Activated CD4-positive, alpha-beta T cell treated with anti-CD3 and anti-CD28 coated beads, Interleukin-2, amount 10 ng/mL, durations not matched to agents 7 days and 5 days (primary cell): ENCODE measurements at places on chromosomes 4 and X.
A peak's percentile ranks its signal among the peaks of the same experiment; 100 is the strongest.

DNA sequence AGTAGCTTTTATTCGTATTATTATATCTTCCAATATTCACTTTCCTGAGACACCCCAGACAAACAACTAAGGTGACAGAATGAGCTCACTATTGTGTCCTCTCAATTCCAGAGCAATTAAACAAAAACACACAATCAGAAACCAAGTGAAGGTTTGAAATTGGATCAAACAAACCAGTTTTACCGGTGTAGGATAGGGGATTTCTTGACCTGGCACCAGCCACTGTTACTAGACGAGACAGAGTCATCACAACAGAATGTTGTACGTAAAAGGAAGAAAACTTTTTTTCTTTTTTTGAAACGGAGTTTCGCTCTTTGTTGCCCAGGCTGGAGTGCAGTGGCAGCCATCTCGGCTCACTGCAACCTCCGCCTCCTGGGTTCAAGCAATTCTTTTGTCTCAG is 43.7 kb downstream of the LDOC1 start:
- no peak for DNase-seq

DNA sequence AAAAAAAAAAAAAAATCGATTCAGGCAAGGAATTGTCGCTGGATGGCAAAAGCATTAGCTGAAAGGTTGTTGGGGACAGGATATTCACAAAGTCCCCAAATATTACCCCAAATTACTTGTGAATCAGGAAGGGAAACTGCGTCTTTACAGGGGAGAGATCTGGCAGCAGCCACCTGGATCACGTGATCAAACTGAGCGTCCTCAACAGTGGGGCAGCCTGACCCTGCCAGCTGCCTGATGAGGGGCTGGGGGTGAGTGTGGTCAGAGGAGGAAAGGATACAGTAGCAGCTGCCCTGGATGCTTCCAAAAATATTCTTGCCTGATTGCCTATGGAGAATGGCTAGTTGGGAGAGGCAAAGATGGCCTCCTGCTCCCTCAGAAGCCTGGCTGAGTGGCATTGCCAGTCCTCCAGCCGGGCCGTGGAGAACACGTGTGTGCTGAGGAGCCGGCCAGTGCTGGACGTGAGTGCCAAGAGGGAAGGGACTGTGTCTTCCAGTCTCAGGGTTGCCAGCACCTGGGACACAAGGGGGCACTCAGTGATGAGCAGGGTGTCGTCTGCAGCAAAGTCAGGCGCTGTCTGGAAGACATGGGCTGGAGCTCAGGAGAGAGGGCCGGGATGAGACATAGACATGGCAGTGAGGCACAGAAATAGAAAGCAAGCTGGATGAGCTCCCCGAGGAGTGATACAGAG is 3.0 kb upstream of the LAGE3 start:
- no peak for DNase-seq

GRCh38 chr4:118224243-118224829 is 128.5 kb downstream of the PRSS12 start:
- peak; percentile 6 for DNase-seq

DNA sequence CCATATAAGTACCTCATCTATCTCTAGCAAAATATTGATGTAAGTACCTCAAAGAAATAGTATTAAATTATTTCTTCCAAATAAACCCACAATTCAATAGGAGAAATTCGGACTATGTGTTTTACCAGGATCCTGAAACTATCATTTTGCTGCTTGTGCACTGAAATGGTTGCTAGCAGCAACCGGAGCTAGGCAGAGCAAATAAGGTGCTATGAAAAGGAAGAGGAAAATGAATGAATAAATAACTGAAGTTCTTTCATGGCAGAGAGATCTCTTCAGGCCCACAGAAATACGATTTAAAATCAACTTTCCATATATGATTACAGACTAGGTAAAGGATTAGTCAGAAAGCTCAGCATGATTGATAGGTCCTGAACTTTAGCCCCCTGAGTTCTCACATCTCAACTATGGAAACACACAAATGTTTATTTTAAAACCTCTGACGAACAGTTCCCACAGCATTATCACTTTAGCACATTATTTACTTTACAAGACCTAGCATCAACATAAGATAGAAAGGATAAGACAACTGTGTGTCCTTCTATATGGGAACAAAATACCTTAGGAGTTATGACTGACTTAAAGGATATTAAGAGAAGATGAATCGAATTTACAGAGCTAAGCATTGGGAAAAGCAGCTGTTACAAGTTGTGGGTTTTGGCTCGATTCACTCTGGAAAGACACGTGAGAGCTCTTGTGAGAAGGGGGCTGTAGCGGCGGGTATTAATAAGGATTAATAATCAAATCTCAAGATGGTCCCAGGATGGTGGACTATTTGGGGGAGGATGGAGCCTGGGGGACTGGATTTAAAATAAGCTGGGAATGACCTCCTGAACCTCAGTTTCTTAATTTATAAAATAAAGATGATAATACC is 104.3 kb downstream of the CORIN start:
- DNase-seq, result no peak

GRCh38 chrX:40952855-40953254 is 132.4 kb upstream of the USP9X start:
- DNase-seq, result peak; percentile 35

- no peak for DNase-seq
These were observed 58.2 kb downstream of the DCX start for GRCh38 chrX:111353793-111354192.

DNA sequence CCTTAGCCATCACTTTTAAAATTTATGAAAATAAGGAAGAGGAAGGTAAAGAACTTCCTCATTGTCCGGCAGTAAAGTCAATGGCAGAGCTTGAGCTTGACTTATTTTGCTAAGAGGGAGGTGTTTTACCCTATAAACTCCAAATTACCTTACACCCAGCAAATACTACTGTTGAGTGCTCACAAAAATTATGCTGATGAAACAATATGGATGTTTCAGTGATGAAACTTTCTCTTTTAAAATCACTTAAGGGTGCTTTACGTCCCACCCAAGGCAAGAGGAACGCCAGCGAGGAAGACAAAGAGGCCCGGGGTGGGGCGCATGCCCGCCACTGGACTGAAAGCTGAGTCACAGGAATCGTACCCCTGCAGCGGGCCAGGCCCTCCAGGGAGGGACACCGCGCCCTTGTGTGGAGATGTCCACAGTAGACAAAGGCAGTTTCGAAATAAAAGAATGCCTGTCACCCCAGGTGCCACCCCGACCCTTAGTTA is 560 bp upstream of the TMSB4X start:
- DNase-seq, result peak; percentile 53

- no peak for DNase-seq
These were observed 1630.3 kb downstream of the RPA4 start for GRCh38 chrX:98514032-98514431.

DNA sequence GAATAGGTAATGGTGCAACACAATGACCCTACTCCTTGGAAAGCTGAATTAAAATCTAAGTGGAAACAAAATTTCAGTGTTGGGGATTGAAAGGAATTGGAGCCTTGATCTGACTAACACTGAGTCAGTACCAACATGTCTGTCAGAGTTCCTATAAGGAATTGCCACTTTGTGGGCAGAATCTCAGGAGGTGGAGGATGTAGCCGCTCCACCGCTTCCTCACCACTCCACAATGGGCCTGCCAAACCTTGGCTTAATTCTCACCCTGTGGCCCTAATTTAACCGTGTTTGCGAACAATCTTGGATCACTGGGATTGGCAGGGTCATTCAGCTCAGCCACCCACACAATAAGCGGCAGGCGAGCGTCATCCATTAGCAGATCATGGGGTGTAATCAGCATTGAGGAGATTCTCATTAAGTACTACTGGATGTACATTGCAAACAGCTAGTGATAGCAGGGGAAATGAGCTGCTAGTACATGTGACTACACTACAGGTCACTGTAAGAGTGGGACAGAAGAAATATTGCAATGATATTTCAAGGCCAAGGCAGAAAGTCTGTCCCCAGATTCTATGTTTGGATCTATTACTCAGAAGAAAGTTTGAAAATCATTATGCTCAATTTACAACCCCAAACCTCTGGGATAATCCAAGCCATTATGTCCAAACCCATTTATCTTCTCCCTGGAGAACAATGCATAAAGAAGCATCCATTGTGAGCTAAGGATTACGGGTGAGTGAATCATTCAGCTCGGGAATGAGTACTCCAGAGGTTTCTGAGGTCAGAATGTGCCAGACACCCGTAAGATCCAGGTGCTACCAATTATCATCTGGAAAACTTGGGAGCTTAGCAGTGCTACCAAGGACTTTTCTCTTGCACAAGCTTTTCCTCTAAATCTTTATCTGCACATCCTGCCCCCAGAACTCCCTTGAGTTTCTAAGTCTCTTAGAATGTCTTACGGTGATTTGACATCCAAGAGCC is 5.8 kb downstream of the SRPX start:
- no peak for DNase-seq

GRCh38 chr4:67020438-67020797 is 524.9 kb downstream of the CENPC start:
- no peak for DNase-seq

DNA sequence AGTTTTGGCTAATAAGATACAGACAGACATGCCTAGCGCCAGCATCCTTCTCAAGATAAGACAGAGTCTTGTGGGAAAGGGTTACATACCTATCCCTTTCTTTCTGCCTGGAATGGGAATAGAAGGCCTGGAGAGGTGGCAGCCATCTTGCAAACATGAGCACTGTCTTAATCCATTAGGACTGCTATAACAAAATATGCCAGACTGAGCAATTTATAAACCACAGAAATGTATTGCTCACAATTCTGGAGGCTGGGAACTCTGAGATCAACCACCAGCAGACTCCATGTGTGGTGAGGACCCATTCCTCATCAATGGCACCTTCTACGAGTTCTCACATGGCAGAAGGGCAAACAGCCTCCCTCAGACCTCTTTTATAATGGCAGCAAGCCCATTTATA is 26.5 kb upstream of the NEIL3 start:
- DNase-seq, result no peak

- no peak for DNase-seq
These were observed 41.6 kb downstream of the CPEB2 start for GRCh38 chr4:15043922-15044321.

GRCh38 chr4:28555866-28556265 is 1695.2 kb downstream of the STIM2 start:
- DNase-seq, result no peak

DNA sequence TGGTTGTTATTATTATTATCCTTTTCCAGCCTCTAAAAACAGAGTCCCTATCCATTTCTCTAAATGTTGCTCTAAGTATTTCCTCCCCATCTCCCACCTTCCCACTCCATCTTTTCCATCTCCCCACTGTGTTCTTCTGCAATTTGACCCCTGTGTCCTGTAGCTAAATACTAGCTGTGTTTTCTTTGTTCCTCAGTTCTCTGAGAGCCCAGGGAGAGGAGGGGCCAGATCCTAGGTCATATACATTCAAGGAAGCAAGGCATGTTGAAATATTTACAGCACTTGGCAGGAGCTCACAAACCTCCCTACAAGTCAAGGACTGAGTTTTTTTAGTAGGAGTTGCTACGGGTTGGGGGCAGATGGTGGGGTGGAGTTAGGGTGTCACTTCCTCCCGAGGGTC is 10.5 kb downstream of the SLC16A2 start:
- no peak for DNase-seq

- no peak for DNase-seq
These were observed 383.0 kb upstream of the INTU start for GRCh38 chr4:127249767-127250108.

GRCh38 chr4:33924239-33924638 is 2320.1 kb downstream of the ARAP2 start:
- no peak for DNase-seq

DNA sequence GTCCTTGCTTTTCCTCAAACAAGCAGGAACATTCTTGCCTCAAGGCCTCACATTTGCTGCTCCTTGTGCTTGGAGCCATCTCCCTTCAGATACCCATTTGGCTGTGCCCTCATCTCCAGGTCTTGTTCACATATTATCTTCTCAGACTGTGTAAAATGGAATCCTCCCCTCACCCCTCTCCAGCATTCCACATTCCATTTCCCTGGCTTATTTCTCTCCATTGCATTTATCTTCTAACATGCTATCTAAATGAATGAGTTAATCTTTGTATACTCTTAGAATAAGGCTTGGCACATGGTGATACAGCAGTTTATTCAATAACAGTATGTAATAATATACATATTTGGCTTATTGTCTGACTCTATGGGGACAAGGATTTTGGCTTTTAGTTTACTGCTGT is 8.8 kb upstream of the GALNT7 start:
- DNase-seq, result no peak

DNA sequence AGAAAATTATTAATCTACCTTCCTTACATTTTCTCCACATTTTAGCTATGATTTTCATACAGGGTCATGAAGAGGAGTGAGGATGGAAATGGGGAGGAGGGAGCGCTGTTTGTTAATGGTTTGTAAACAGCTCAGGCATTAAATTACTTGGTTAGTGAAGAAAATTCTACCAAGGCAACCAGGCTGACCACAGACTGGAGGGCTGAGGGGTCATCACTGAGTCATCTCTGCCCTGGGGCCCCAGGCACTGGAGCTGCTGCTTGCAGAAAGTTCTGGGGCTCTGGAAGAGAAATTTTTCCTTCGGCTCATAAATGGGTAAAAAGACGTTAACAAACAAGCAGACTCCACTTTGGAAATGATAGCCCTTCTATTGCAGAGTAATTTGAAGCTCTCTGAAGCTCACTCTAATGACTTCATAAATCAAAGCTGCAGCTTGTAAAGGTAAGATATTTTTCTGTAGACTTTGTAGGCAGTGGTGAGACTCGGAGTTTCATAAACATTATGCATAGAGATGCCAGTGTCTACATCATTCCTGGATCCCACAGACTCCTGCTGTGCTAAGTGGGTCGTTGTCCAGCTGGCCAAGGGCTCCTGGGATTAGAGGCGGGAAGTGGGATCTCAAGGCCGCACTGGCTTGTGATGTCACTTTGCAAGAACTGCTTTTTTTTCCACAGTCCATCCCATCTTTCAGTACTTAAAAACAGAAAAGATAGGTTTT is 159.6 kb downstream of the PTTG2 start:
- no peak for DNase-seq

DNA sequence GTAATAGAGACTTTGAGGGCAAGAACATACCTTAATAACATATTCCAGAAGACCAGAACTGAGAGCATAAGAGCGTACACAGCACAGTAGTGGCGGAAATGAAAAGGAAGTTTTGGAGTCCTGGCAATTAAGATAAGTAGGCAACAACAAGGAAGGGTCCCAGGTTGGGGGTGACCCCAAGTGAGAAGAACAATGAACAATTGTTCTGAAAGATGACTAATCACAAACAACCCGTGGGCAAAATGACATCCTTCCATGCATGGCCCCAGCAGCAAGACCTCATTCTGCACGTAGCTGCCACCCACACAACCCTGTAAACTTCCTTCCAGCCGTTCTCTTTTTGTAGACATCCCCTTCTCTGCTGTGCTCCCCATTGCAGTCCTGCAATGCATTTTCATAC is 384.4 kb upstream of the PABPC4L start:
- DNase-seq, result no peak

GRCh38 chr4:176400816-176401461 is 81.2 kb downstream of the SPCS3 start:
- no peak for DNase-seq

DNA sequence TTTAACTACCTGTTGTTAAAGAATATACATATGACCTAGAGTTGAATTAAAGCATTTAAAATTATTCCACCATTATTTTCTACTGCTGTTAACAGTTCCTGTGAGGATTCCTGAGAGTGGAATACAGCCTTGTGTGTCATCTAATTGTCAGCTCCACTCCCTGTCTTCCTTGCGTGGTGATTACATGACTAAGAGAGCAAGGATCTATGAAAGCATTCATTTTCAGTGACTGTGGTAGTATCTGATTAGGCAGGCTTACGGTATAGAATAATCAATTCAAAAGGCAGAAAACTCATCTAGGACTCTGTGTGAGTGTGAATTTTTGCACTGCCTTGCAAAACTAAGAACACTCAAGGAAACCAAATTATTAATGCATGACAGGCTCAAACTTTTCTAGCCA is 577.8 kb downstream of the SH3BGRL start:
- DNase-seq, result no peak
